ENCODE measurements at places on chromosomes 2 and 18.

- no peak for DNase-seq
Measured at GRCh38 chr2:184824597-184824996, 226.3 kb downstream of the ZNF804A start.

- DNase-seq = no peak
Measured at GRCh38 chr2:8999797-9000196, 3.7 kb downstream of the MBOAT2 start.

GRCh38 chr18:9454061-9454703, 21.1 kb upstream of the RALBP1 start:
- no peak for DNase-seq

DNA sequence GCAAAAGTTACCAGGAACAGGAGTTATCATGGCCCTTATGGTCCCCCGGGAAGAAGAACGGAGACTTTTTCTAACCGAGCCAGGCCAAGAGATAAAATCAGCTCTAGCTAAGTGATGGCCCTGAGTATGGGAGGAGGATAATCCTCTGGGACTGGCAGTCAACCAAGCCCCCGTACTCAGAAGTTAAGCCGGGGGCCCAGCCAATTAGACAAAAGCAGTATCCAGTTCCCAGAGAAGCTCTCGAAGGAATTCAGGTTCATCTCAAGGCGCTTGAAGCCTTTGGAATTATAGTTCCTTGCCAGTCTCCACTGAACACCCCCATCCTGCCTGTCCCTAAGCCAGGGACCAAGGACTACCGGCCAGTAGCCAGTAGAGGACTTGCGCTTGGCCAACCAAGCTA, 365.3 kb upstream of the TCF4 start:
- peak; percentile 17 for DNase-seq

DNA sequence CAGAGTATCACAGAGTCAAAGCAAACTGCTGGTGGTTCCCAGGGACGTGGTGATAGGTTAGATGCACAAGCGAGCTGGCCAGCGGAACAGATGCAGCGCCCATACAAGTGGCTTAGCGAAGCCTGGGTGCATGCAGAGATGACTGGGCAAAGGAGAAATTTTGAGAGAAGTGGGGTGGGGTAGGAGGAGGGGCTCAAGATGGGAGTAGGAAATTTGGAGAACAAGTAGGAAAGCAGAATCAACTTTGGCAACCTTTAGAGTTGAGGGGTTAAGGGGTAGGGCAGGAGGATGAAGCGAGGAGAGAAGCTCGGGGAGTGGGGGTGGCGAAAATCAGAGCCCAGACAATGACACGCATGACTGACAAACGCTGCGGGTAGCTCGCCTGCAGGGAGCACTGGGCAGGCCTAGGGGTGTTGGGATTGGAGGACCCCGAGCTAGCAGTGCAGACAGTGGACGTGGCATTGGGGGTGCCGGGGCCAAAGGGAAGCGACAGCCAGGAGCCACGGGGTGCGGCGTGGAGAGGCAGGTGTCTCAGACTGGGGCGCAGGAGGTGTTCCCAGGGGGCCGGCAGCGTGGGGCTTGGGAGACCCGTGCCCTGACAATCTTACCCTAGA, 431 bp downstream of the FAM98A start:
- peak; percentile 58 for DNase-seq

GRCh38 chr2:126913329-126913728, 14.6 kb downstream of the TEX51 start:
- DNase-seq = no peak

DNA sequence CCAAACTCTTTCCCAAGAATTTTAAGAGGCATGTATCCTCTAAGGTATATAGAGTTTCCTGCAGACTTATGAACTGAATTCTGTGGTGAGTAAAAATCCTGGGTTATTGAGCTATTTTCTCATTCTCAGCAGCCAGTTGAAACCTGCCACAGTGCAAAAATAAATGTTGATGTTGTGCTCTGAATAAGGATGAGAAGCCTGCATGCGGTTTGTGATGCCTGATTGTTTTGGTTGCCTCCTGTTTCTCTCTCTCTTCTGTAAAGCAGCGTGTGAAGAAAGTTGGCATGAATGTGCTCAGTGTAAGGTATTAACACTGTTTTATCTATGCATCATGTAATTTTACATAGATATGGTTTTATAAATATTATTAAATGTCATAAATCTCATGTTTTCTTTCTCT, 452.6 kb downstream of the CDH2 start:
- no peak for DNase-seq

GRCh38 chr2:109447776-109448175, 166.0 kb downstream of the SEPTIN10 start:
- DNase-seq = no peak

Data from ELF-1 (cell line).